CD14-positive monocyte (primary cell): ENCODE measurements at places on chromosomes 5 and 9. TPM values are rescaled to one million over a fixed set of nuclear protein-coding genes. Genes with fewer than 3 reads are reported as not detected.
A peak's percentile ranks its signal among the peaks of the same experiment; 100 is the strongest.

- no peaks in the 10 kb centered on the region for H3K27me3 ChIP-seq
- no peak for DNase-seq
- no peak overlapping the region for H3K4me3 ChIP-seq
- no peaks in the 10 kb centered on the region for H3K4me1 ChIP-seq
- no peak overlapping the region for H3K27ac ChIP-seq
Measured at GRCh38 chr5:39113354-39113953, 39.3 kb upstream of the RICTOR start.

GRCh38 chr5:157989296-157989695 lies 130.4 kb upstream of the CLINT1 start:
- H3K4me3 ChIP-seq = no peak overlapping the region
- H3K36me3 ChIP-seq = no peaks in the 10 kb centered on the region
- no peaks in the 10 kb centered on the region for H3K4me1 ChIP-seq
- no peaks in the 10 kb centered on the region for H3K27me3 ChIP-seq
- no peak for DNase-seq
- H3K27ac ChIP-seq = no peak overlapping the region

DNA sequence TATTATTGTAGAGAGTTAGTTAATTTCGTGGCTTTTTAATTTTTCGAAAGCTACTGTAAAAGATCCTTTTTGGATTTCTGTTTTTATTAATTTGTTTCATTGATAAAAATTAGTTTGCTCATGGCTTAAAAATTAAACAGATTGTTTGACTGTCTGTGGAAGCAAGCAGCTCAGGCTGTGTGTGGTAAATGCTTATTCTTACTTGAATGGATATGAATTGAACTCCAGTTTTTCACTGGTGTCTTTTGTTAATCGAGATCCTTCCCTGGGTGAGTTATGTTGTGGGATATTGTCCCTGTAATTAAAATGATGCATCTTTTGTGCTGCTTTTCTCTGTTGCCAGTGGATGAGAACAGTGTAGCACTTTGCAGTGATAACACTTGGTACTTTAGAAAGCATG lies 75.3 kb downstream of the PIK3R1 start:
- H3K36me3 ChIP-seq = peaks cover 57% of the 10 kb centered on the region
- H3K4me3 ChIP-seq = no peak overlapping the region
- DNase-seq = no peak
- H3K27me3 ChIP-seq = no peaks in the 10 kb centered on the region

GRCh38 chr5:35668794-35669193 lies 51.1 kb downstream of the SPEF2 start:
- H3K36me3 ChIP-seq = no peaks in the 10 kb centered on the region
- no peak overlapping the region for H3K27ac ChIP-seq
- DNase-seq = no peak
- no peak overlapping the region for H3K4me3 ChIP-seq
- H3K27me3 ChIP-seq = no peaks in the 10 kb centered on the region

GRCh38 chr5:172251419-172251818 lies 32.1 kb downstream of the UBTD2 start:
- no peaks in the 10 kb centered on the region for H3K4me1 ChIP-seq
- H3K4me3 ChIP-seq = no peak overlapping the region
- no peaks in the 10 kb centered on the region for H3K36me3 ChIP-seq
- H3K27me3 ChIP-seq = no peaks in the 10 kb centered on the region
- H3K27ac ChIP-seq = no peak overlapping the region

DNA sequence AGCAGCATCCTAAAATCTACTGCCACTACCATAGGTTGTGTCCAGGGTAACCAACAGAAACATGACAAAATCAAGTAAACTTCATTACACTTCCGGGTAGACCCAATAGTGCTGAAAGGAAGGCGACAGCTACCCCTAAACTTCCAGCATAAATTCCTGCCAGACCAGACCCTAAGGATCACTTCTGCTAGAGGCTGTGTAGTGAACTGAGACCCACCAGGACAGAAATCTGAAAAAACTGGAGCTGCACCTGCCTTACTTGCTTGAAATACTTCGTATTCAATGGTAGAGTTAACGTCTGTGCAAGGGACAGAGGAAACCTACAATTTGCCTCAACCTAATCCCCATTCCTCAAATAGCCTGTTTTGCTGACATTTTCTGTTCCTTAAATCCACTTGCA lies 1.0 kb upstream of the SECISBP2 start:
- H3K36me3 ChIP-seq = peaks cover 3% of the 10 kb centered on the region

GRCh38 chr5:13348568-13348967 lies 595.9 kb downstream of the DNAH5 start:
- no peaks in the 10 kb centered on the region for H3K27me3 ChIP-seq
- H3K27ac ChIP-seq = no peak overlapping the region
- H3K4me3 ChIP-seq = no peak overlapping the region
- no peak for DNase-seq
- no peaks in the 10 kb centered on the region for H3K4me1 ChIP-seq

- peak overlapping the region; percentile 5 for H3K4me3 ChIP-seq
- peaks cover 36% of the 10 kb centered on the region for H3K36me3 ChIP-seq
- H3K27ac ChIP-seq = peak overlapping the region; percentile 91
Measured at GRCh38 chr9:98108531-98109031, 10.4 kb downstream of the TRIM14 start.

DNA sequence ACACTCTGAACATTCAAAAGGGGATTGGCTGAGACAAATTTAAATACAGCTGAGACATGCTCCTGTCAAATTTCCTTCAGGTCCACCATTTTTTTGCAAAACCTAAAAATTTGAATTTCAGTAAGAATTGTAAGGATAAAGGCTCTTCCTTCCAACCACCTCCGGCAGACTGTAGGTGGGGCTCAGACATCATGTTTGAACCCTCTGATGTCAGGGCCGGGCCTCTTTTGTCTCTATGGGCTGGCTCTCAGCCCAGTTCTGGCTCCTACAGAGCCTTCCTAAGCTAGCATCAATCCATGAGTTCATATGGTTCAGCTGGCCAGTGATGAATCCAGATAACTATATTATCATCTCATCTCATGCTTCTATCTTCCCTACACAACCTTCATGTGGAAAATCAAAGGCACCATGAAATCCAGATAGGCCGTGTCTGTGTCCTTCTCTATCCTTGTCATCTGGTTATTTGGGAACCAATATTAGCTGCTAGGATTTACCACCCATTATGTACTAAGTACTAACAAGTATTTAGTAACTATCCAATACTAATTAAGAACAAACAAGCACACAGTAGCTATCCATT lies 44.2 kb downstream of the NIPSNAP3B start:
- DNase-seq = no peak
- H3K36me3 ChIP-seq = peaks cover 90% of the 10 kb centered on the region
- no peaks in the 10 kb centered on the region for H3K27me3 ChIP-seq
- H3K4me3 ChIP-seq = no peak overlapping the region
- H3K4me1 ChIP-seq = no peaks in the 10 kb centered on the region
- H3K27ac ChIP-seq = no peak overlapping the region

- peaks cover 5% of the 10 kb centered on the region for H3K27me3 ChIP-seq
- DNase-seq = no peak
- no peak overlapping the region for H3K27ac ChIP-seq
- no peaks in the 10 kb centered on the region for H3K36me3 ChIP-seq
- peaks cover 4% of the 10 kb centered on the region for H3K4me1 ChIP-seq
Measured at GRCh38 chr5:150618588-150619281, 21.7 kb upstream of the SYNPO start.

- no peaks in the 10 kb centered on the region for H3K36me3 ChIP-seq
- H3K27ac ChIP-seq = no peak overlapping the region
Measured at GRCh38 chr9:127693143-127693542, 13.6 kb upstream of the CFAP157 start.

DNA sequence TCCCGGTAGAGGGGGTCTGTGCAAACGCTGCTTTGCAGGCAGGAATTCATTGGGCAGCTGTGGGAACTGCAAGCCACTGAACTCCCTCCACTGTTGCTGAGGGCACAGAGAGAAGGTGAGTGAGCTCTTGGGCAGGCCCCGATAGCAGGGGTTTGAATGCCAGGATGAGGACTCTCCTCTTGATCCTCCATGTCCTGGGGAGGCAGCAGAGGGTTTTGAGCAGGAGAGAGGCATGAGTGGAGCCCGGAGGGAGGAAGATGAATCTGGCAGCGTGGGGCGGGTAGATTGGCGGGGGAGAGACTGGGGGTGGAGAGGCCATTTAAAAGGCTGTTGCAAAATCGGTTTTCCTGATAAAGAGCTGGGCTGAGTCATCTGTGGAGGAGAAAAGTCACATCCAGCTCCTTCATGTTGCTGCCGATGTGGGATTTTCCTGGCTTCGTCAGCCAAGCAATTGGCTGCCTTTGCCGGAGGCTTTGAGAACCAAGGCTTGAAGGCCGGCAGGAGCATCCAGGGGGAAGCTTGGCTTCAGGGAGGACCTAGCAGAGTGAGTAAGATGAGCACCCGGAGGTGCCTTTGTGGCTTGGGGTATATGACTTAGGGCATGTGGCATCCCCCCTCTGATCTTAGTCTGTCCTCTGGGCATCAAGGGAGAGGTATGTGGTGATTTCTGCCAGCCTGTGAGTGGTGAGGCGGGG lies at the start of gene SYNPO:
Gene SYNPO, plus strand, starts transcription at position 350 of the 695 bp plus-strand sequence. CDS start 7,616 bp downstream, outside the sequence.
- no peaks in the 10 kb centered on the region for H3K27me3 ChIP-seq
- H3K27ac ChIP-seq = no peak within 1 kb of the TSS
- H3K4me1 ChIP-seq = peaks cover 10% of the 10 kb centered on the region
- peak; percentile 55 for DNase-seq
- no peak within 1 kb of the TSS for H3K4me3 ChIP-seq

Gene ZDHHC12
- 72.7 TPM for polyA plus RNA-seq

Gene SLC45A2
- polyA plus RNA-seq = not detected
